SHP77 treated with DMSO at 0.1 percent for 48 hours (cell line): ENCODE measurements at places on chromosomes 1 and 21.

DNA sequence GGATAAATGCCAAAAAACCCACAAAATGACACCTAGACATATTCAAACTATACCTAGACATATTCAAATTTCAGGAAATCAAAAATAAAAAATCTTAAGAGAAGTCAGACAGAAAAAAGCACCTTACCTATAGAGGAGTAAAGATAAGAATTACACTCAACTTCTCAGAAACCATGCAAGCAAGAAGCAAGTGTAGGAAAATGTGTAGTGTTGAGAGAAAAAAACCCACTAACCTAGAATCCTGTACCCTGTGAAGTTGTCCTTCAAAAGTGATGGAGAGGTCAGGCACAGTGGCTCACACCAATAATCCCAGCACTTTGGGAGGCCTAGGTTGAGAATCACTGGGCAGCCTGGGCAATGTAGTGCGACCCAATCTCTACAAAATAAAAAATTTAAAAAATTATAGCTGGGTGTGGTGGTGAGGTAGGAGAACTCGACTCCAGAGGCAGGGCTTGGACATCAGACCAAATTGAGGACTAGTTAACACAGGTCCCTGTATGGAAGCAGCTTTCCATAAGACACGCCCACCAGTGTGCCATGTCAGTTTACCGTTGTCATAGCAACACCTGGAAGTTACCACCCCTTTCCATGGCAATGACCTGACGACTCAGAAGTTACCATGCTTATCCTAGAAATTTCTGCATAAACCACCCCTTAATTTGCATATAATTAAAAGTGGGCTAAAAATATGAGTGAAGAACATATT is 20.7 kb downstream of the PDIK1L start:
- DNase-seq: no peak

GRCh38 chr1:173195596-173196088 is 11.5 kb downstream of the TNFSF4 start:
- DNase-seq: no peak

DNA sequence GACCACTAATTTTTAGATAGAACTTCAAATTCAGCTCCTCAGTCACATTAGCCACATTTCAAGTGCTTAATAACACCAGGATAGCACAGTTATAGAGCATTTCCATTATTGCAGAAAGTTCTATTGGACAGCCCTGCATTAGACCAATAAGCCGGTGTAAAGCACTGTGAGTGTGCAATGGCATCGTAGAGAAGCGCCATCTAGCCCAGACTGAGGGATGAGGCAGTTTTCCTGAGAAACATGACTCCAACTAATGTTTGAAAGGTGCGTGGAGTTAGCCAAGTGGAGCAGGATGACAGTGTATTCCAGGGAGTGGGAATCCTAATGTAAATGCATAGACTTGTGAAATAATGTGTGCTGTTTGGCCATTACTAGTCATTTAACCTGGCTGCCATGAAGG is 7.7 kb downstream of the RPE65 start:
- DNase-seq: no peak

GRCh38 chr1:245512181-245512888 is 357.6 kb downstream of the KIF26B start:
- no peak for DNase-seq

- no peak for DNase-seq
Measured at GRCh38 chr1:7121622-7121988, 336.4 kb downstream of the CAMTA1 start.

DNA sequence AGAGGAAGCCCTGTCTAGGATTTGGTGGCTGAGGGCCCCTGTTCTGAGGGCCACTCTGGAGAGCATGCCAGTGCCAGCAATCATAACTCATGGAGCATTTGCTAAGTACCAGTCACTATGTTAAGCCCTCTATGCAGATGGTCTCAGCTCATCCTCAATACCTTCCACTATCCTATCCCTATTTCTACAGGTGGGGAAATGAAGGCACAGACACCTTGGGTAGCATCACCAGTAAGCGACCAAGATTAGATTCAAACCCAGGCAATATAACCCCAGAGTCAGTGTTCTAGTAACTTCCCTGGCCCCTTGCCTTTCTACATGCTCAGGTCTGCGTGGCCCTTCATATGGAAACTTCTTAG is 7.9 kb upstream of the NBPF1 start:
- no peak for DNase-seq

DNA sequence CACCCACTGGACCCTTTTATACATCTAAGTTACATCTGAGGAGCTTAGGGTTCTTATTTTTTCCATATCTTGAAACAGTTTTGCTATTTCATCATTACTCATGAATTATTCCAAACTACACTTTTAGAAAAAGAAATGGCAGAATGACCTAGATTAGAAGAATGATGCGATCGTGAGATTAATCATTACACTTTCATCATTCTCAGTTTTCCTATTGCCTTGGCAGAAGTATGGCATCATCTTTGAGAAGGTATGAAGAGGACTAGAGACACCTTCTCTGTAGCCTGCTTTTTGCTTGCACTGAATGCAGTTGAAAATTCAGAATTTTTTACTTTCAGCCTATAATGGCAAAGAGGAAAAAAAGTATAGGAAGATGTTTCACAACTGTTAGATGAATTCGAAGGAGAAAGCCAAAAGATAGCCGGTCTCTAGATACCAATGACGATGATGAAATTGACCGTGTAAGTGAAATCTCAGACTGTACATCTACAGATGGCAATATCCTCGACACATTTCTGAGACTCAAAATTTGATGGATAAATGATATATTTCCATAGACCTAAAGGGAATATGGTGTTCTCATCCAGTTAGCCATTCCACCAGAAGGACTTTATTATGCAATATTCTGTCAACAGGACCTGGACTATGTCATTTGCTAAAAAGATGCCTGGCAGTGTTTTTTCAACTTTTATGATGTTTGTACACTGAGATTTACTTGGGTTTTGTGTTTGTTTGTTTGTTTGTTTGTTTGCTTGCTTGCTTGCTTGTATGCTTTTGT is 191.8 kb downstream of the TOMM20 start:
- no peak for DNase-seq

DNA sequence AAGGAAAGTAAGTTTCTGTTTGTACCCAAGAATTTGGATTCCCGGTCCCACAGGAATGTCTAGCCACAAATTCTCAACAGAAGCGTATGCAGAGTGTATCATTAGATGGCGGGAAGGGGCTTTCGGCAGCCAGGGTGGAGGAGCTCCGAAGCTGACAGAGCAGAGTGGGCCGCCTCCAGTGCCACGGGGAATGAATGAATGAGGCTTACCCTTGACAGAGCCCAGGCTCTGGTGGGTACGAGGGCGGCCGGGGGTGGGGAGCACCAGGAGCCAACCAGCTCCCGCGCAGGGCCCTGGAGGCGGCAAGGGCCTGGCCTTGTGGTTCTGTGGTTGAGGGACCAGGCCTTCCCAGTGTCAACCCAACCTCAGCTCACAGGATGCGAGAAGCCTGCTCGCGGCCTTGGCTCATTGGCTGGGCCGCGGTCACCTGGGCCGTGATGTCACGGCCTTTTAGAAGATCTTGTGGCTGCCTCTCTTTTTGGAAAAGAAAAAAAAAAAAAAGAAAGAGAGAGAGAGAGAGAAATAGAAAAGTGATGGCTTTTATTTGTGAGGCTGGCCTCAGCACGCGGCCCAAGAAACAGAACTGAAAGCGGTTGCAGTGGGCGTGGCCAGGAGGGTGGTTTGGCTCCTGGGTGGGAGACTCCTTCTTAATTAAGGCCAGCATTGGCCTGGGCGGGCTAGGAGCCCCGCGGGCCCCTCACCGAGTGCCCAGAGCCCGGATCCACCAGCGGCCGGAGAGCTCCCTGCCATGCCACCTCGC is 34.9 kb upstream of the RUNX3 start:
- DNase-seq: no peak

- DNase-seq: no peak
Measured at GRCh38 chr1:47578721-47579419, 141.0 kb downstream of the FOXD2 start.

- DNase-seq: no peak
Measured at GRCh38 chr21:17782051-17782450, 37.1 kb downstream of the C21orf91 start.

- DNase-seq: no peak
Measured at GRCh38 chr1:14791654-14792053, 193.2 kb downstream of the KAZN start.

DNA sequence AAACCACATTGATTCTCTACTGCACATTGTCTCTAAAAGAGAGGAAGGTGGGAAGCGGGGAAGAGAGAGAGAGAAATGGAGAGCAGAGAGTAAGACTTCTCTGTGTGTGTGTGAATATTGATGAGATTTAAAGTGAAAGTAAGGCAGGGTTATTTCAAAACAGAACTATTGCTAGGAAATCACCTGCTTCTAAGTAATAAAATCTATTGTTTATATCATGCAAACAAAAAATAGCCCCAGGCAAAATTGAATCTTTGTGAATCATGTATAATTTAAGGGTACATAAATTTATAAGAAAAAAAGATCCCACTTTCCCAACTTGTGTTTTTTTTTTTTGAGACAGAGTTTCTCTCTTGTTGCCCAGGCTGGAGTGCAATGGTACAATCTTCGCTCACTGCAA is 1.2 kb upstream of the GBP7 start:
- no peak for DNase-seq

DNA sequence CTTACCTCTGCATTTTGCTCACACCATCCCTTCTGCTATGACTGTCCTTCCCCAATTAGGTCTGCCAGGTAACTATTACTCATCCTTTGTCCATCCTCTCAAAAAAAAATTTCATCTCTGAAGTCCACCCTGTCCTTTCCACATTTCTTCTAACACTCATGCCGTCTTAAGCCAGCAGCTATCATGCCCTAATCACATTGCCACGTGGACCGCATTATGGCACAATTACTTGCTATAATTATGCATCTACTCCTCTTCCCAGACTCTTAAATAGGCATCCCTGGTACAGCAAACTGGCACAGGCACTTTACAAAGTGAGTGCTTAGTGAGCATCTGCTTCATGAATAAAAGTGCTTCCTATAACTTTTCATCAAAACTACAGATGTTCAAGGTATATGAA is 295.4 kb upstream of the ESRRG start:
- no peak for DNase-seq

DNA sequence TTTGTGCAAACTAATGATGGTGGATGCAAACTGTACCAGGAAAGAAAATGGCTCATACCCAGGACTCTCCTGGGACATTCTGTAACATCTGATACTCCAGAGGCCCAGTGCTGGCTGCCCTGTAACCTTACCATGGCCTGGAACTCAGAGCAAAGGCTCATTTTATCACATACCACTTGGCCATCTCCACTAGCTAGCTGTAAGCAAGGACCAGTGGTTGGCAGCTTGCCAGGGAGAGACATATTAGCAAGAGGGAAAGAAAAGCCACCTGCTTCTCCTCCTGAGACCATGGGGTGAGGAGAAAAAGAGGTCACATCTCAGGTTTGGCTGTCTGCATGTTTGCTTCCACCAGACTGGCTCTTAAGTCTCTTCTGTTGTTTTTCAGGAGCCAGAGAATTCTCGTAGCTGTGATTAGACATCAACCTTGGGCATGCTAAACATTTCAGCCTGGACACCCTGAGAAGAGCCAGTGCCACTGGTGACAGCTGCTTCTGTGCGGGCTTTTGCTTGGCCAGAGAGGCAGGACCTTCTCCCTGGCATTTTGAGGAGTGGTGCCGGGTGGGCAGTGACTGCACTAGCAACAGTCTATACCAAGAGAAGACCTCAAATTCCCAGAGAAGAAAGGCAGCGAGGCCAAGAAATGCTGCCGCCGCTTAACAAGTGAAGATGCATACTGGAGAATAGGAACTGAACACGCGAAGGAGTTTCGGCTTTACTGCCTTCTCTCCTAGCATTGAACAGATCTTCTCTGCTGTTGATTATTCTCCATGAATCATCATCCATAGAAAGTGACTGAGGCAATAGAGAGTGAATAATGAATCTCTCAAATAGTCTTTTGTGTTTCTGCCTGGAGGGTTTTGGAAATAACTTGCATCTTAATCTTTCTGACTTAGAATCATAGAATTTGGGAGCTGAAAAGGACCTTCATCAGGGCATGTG is 6.7 kb upstream of the INKA2 start:
- peak; percentile 21 for DNase-seq

GRCh38 chr1:61448914-61449313 is 276.0 kb downstream of the TM2D1 start:
- DNase-seq: no peak

DNA sequence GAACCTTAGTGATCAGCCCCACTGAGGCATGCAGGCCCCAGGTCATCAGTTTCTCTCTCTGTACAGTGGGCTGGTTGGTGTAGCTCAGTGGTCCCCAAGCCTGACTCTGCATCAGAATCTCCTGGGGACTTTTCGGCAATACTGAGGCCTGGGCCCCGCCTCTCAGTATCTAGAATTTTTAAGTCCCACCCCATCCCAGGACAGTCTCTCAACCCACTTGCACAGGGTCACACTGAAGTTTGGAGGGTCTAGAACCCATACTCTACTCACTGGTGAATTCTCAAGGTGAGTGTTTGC is 216.4 kb downstream of the MATN1 start:
- DNase-seq: no peak

- DNase-seq: no peak
Measured at GRCh38 chr1:211921579-211922095, 91.1 kb upstream of the LPGAT1 start.

DNA sequence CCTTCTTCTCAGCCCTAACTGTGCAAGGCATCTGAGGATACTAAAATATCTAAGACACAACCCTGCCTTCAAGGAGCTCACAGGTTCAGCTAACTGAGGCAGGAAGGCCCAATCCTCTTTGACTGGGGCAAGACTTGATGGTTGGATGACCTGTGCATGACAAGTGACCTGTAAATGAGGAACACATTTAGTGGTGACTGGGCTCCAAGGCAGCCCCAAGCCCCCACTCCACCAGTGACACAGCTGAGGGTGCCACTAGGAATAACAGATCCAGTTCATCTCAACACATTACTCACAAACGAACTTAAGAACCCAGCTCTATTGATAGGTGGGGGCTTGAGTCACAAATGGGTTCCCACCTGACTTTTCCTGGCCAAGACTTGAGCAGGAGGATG is 244.7 kb upstream of the IRF2BP2 start:
- no peak for DNase-seq

DNA sequence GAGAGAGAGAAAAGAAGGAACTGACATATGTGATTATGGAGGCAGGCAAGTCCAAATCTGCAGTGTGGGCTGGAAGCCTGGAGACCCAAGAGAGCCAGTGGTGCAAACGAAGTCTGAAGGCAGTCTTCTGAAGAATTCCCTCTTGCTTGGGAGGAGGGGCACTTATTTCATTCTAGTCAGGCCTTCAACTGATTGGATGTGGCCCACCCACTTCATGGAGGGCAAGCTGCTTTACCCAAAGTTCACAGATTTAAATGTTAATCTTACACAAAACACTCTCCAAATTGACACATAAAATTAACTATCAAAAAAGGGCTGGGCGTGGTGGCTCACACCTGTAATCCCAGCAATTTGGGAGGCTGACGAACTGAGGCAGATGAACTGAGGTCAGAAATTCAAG is 103.5 kb upstream of the RAB3GAP2 start:
- no peak for DNase-seq
